ENCODE measurements at places on chromosomes 13 and 19.

DNA sequence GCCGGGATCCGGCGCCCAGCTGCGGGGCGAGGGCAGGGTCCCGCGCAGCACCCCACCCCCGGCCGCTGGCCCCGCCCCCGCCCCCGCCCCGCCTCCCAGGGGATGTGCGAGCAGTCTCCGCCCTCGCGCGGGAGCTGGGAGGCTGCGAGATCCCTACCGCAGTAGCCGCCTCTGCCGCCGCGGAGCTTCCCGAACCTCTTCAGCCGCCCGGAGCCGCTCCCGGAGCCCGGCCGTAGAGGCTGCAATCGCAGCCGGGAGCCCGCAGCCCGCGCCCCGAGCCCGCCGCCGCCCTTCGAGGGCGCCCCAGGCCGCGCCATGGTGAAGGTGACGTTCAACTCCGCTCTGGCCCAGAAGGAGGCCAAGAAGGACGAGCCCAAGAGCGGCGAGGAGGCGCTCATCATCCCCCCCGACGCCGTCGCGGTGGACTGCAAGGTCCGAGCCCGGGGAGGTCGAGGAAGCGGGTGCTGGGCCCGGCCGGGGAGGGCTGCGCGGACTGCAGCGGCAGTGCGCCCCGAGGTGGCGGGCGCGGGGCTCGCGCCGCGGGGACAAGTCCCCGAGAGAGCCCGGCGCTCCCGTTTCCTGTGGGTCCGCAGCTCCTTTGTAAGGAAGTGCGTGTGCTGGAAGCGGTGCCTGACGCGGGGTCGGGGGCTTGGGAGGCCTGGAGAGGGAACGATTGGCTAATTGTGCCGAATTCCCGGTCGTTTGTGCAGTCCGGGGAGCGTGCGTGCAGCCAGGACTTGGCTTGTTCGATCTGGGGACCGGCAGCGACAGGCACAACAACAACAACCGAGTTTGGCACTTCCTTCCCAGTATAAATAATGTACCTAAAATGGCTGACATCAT, at the start of gene ITM2B:
Gene ITM2B (plus strand): TSS at position 161 of the 843 bp plus-strand sequence. CDS start 155 bp downstream, at position 316.
- peak; percentile 90 for DNase-seq

DNA sequence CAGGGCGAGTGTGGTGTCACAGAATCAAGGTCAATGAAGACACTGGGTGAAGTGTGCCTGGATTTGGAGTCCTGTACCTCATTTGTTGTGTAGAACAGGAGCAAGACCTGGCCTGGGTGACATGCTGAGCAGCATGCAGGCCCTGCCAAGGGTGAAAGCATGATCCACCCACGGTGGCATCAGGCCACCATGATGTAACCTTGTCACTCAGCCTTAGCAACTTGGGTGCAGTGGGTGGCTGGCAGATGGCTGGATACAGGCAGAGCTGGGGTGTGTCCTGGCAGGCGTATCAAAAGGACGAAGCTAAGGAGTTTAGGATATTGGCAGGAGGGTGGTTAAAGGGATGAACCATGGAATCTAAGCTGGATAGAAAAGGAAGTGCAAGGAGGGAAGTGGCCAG, 10.3 kb downstream of the THSD1 start:
- DNase-seq = peak; percentile 75

- no peak for DNase-seq
Observed at GRCh38 chr13:33152389-33152788, 133.2 kb downstream of the STARD13 start.

DNA sequence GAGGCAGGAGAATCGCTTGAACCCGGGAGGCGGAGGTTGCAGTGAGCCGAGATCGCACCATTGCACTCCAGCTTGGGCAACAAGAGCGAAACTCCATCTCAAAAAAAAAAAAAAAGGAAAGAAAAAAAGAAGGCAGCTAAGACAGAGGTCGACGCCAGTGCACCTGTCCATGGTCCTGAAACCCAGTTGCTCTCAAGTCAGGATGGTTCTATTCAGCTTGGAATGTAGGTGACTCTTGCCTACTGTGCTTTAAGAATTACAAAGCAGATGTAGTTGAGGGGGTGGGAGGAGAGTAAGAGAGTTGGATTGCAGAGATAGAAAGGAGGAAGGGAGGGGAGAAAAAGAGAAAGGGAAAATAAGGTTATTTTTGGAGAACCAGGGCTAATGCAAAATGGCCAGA, 18.7 kb downstream of the CACNG7 start:
- DNase-seq = peak; percentile 54

- no peak for DNase-seq
Observed at GRCh38 chr13:94479616-94480015, at the start of gene DCT. Gene DCT (minus strand): TSS chr13:94479682. CDS start chr13:94479255, 427 bp downstream.

DNA sequence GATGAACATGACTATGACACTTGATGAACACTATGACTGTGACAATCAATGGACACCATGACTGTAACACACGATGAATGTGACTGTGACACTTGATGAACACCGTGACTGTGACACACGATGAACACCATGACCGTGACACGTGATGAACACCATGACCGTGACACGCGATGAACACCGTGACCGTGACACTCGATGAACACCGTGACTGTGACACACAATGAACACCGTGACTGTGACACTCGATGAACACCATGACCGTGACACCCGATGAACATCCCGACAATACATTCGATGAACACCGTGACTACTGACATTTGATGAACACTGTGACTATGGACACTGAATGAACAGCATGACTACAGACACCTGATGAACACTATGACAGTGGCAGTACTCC, 30.9 kb downstream of the ZFR2 start:
- DNase-seq = no peak

DNA sequence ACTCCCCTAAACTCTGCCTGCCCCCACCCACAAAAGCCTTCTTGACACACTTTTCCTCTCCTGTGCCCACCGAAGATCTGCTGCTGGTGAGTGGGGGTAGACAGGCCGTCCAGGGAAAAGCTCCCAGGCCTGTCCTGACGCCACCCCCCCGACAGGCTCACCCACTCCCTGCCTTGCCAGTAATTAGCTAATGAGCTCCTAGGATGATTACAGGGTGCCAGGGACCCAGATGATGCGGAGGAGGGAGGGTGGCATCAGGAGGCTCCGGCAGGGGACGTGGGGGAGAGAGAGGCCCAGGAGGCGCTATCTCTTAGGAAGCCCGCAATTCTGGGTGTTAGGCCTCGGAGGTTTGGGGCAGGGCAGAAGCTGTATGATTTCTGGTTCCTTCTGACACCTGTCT, 27.0 kb downstream of the MARK4 start:
- no peak for DNase-seq

GRCh38 chr13:109779876-109780510, 6.4 kb downstream of the IRS2 start:
- DNase-seq = no peak

DNA sequence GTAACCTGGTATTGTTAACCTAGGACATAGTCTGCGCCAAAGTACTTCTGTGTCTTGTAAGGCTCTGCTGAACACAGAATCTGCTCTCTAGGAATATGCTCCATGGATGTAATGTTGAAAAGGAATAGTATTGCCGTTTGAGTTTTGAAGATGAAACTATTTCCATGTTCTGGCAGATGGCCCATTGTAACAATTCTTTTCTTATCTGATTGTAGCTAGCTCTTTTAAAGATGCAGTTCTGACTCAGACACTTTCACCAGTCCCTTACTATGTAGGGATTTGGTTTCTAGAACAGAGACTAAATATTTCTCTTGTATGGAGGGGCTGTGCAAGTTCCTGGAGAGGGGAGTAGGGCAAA, 185.6 kb downstream of the MTUS2 start:
- no peak for DNase-seq

DNA sequence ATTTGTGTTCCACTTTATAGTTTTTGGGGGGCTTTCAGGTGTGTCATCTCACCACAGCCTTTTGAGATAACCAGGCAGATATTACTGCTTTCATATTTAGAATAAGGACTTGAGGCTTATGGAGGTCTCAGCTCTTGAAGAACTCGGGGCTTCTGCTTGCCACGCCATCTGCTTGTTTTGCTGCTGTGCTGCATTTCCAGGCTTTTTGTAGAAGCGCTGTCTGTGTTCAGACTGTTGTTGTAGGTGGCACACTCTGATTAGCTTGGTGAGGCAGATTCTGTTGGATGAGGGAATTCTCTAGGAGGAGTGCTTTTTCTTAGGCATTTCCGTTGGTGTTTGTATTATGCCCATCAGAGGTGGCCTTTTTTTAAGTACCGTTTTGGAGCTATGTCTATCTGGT, 57.2 kb downstream of the WASF3 start:
- DNase-seq = no peak

DNA sequence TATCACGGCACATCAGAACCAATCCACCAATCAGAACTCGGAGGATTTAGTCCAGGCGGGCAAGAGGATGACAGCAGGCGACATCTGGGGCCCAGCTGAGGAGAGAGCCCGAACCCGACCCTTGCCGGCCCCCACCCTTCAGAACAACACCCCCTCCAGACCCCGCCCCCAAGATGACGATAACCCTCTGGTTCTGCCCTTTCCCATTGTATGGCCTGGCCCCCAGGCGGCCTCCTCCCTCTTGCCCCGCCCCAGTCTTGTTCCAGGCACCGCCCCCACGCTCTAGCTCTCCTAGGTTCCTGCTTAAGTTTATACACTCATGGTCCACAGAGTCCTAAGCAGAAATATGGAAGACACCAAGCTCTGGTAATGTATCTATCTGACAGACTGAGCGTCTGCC, 2.8 kb upstream of the ZNF83 start:
- DNase-seq = no peak

- peak; percentile 12 for DNase-seq
Observed at GRCh38 chr13:43783820-43784219, 3.0 kb downstream of the ENOX1 start.

DNA sequence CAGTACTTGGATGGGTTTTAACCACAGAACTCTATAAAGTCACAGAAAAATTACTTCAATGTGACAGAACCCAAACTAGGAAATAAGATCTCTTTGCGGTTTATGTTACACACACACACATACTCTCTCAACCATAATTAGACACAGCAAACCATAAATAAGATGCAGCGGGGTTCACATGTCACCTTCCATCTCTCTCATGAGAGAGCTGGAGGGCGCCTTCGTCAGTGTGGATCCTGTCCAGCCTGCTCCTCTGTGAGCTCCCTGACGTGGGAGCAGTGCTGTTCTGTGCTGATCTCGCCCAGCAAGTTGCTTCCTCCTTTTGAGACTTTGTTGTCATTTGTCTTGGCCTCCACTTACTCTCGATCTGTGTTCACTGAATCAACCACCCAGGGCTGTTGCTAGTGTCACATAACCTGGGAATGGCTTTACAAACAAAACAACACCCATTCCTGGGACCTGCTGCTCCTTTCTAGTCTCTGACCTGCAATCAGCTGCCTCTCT, 204.9 kb upstream of the KL start:
- peak; percentile 28 for DNase-seq

GRCh38 chr19:40831502-40832430, 18.5 kb downstream of the CYP2A6 start:
- DNase-seq = peak; percentile 57

GRCh38 chr13:74206061-74206561, 71.9 kb upstream of the KLF12 start:
- DNase-seq = no peak

DNA sequence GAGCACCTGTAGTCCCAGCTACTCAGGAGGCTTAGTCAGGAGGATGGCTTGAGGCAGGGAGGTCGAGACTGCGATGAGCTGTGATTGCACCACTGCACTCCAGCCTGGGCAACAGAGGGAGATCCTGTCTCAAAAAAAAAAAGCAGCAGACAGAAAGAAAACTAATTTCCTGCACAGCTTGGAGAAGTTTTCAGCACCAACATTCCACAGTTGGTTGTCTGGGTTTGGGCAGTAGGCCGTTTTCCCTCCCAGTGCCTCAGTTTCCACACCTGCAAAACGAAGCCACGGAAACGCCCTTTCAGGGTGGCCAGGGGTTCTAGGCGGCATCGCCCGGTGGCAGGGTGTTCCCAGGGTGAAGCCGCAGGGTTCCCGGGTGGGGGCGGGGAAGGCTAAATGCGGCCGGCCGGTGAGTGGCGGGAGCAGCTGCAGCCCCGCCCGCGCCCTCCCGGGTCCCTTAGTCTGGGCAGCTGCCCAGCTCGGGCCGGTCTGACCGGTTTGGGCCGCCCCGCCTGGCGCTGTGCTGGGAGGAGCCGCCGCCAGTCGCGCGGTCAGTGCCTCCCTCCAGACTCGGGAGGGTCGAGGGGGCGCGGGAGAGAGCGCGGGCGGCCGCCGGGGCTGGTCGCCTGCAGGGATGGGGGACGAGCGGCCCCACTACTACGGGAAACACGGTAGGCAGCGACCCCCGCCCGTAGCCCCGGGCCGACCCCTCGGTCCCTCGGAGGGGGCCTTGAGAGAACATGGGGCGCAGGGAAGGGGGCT, at the start of gene SLC44A2:
Gene SLC44A2 (plus strand): TSS at position 551 of the 759 bp plus-strand sequence. CDS start 81 bp downstream, at position 632.
- no peak for DNase-seq

DNA sequence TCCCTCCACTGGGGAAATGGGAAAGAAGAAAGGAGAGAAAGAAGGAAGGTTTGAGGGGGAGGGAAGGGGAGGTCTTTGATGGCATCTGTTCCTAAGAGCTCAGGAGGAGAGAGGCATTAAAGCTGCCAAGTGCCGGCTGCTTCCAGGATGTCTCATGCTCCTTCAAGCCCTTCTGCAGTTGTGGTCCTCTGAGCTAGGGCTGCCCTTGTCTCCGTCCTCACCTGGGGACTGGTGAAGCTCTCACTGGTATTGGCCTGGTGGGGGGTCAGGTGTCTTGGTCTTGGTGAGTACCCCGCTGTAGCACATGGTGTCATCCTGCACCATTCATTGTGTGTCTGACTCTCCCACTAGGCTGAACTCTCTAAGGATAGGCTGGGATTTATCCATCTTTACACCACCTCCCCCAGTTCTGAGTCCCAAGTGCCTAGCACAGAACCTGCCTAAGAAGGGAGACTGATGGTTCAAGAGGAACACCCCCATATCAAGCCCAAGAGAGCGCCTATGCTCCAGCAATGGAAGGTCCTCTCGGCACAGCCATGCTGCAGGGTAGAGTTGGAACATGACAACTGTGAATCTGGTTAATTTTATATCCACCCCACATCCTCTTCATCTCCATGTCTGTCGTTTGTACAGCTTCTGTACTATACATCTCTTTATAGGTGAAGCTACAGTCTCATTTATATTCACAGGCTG, 83.7 kb downstream of the AKAP11 start:
- no peak for DNase-seq

DNA sequence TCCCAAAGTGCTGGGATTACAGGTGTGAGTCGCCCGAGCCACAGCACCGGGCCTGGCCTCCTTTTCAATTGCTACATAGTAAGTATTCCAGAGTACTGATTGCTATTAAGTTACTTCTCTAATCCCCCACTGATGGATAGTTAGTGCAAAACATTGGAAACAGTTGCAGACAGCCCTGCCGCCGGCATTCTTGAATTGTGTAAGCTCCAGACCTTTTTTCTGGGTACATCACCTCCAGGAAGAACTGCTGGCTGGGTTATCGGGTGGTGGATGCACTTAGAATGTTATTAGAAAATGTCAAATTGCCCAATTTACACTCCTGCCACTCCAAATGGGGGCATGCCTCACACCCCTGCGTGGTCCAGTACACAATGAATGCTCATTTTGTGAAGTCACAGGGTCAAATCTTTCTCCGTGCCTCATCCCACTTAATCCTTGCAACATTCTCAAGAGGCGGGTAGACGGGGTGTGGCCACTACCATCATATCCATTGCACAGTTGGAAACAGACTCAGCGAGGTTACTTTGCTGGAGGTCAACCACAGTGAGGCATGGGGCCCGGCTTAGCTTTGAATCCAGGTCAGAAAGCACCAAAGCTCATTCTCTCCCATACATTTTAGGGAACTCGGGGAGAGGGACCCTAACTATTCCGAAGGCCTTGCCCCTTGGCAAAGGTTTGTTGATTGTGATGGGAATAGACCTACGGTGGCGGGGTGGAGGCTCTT, 1.0 kb upstream of the KDM4B start:
- DNase-seq = peak; percentile 16

GRCh38 chr13:25966086-25966485, 85.7 kb downstream of the SHISA2 start:
- DNase-seq = no peak

- no peak for DNase-seq
Observed at GRCh38 chr13:30985637-30986205, 53.3 kb downstream of the TEX26 start.

Data from suppressor macrophage treated with lipopolysaccharide for 1 hour (primary cell).